ENCODE measurements at places on chromosomes 5 and 9.

GRCh38 chr5:176794509-176794908 lies 15.8 kb upstream of the UNC5A start:
- DNase-seq, result no peak

DNA sequence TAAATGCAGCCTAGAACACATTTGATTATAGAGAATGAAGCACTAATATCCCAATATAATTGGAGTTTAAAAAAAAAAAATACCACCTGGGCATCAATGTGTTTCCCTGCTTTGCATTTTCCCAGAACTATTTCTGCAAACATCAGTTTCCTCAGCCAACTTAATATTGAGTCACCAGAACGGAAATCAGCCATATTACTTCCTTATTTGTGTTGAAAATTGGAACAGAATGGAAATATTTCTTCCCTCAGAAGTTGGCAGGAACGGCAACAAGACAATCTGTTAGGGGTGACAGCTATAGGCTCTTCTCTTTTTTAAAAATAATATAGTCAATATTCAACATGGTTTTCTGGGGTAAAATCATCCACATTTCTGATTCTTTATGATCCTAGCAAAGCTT lies 4.0 kb downstream of the MFAP3 start:
- no peak for DNase-seq

GRCh38 chr9:18703151-18703900 lies 229.4 kb downstream of the ADAMTSL1 start:
- DNase-seq, result no peak

- DNase-seq, result no peak
These were observed 3.2 kb downstream of the PRDM6 start for GRCh38 chr5:123092223-123092593.

DNA sequence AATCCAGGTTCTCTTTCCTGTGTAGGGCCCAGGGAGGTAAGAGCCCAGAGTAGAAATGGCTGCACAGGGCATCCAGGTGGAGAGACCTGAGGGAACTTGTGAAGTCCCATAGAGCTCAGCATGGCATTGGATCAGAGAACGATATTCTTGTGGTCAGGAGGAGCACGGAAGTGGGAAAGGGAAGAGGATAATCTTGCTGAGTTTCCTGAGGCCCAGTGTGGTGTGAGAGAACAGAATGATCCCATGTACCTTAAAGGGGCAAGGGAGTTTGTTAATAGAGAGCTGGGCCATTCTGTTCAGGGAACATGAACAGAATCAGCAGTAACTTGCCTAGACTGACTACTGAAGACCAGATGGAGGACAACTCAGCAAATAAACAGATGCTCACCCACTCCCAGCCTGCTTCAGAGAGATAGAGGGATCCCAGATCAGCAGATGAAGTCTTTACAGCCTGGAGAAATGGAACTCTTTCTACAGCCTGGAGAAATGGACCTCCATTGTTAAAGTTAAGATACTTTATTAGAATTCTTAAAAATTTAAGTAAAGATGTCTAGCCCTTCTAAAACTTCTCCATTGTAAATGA lies 119.7 kb upstream of the ELL2 start:
- DNase-seq, result no peak

DNA sequence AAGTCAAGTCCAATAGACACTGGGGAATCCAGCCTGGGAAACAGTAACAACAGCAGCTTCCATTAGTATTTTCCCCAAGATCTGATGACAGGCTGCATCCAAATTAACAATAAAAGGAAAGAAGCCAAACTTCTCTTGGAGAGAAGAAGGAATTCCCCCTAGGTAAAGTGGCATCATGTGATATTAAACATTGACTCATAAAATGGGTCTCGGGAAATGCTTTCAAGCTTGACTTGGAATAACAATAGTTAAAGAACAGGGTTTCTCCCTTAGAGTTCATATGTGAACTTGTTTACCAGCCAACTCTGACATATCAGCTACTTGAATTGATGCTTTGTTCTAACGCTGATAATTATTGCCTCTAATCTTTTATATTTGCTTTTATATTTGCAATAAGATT lies 45.4 kb downstream of the ENTREP1 start:
- DNase-seq, result no peak

GRCh38 chr5:107670932-107671741 lies at the start of gene EFNA5:
EFNA5 (minus strand) TSS chr5:107670937.
- DNase-seq, result no peak

- no peak for DNase-seq
These were observed 201.1 kb upstream of the HAPLN1 start for GRCh38 chr5:83921666-83922193.

- DNase-seq, result no peak
These were observed 110.8 kb upstream of the SLC1A3 start for GRCh38 chr5:36495611-36496010.

GRCh38 chr5:177612215-177612673 lies 12.3 kb downstream of the B4GALT7 start:
- no peak for DNase-seq

DNA sequence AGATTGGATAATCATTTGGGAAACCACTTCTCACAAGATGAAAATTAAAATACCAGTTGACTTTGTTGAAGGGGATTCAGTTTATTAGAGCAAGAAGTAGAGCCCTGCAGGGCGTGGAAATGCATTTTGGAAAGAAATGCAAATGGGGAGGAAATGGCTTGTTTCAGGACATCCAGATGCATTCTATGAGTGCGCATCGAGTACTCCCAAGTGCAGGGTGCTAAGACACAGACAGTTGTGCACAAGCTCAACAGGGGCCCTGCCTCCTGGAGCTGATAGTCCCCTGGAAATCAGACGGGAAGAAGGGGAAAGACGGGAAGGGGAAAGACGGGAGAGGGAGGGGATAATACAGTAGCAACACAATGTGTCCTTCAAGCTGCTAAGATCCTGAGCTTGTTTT lies 64.0 kb downstream of the NSUN2 start:
- DNase-seq, result no peak

- no peak for DNase-seq
These were observed 40.4 kb upstream of the MTAP start for GRCh38 chr9:21762064-21762463.

DNA sequence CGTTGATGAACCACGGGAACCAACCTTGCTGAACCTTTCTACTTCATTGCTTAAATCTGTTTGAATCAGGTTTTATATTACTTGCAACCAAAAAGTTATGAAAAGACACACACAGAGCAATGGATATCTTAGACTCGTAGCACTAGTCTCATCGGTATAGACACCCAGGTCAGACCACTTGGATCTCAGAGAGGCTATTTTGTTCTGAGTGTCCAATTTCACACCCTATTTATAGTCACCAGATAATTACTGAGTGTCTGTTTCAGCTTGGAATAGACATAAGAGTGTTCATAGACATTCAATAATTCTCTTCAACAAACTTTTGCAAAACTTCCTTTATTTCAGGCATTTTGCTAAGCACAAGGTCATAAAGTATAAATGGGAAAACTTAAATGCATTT lies 145.4 kb upstream of the EGFLAM start:
- no peak for DNase-seq

DNA sequence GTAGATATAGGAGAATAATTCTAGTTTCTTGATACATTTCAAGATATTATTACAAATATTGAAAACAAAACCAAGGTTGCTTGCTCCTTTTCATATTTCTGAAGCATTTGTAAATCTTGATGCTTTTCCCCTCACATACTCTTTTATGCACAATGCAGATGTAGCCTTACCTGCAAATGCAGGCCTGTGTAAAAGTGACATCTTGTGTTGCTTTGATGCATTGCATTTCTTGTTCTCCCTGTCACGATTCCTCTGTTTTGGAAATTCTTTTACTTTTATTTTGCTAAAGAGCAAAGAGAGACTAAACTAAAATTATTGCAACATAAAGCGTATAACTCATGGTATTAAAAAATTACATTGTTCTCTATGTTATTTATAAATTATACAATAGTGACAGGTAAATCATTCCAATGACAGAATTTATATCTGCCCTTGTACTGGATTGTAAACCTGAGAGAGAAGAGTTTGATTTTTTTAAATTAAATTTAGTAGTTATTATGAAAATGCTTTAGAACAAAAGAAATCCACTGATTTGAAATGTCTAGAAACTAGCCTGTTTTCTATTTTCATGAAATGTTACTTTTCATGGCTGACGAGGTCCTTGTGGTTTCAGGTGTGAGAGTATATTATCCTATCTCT lies 970.0 kb downstream of the MAT2B start:
- DNase-seq, result no peak

- DNase-seq, result no peak
These were observed 295.1 kb downstream of the ISL1 start for GRCh38 chr5:51678330-51678729.

DNA sequence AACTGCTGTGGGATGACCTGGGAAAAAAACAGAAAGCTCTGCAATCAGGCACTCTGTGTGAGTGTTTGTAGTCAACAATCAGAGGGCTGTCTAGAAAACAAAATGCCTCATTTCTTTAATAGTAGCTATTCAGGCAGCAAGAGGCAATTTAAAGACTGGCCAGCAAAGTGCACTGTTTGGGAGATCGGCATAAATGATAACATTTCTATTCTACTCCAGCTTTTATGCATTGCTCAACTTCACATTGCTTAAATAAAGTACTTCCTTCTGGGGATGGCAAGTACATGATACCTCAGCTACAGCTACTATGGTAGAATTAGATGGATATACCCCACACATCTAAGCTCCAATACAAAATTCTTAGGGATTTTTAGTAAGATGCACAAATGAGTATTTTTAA lies 193.1 kb downstream of the DCP2 start:
- no peak for DNase-seq

- no peak for DNase-seq
These were observed 3.2 kb downstream of the HNRNPH1 start for GRCh38 chr5:179620293-179620692.

- no peak for DNase-seq
These were observed 234.5 kb upstream of the TRPM3 start for GRCh38 chr9:71355884-71356283.

- no peak for DNase-seq
These were observed 4.0 kb upstream of the CLPTM1L start for GRCh38 chr5:1348986-1349245.

DNA sequence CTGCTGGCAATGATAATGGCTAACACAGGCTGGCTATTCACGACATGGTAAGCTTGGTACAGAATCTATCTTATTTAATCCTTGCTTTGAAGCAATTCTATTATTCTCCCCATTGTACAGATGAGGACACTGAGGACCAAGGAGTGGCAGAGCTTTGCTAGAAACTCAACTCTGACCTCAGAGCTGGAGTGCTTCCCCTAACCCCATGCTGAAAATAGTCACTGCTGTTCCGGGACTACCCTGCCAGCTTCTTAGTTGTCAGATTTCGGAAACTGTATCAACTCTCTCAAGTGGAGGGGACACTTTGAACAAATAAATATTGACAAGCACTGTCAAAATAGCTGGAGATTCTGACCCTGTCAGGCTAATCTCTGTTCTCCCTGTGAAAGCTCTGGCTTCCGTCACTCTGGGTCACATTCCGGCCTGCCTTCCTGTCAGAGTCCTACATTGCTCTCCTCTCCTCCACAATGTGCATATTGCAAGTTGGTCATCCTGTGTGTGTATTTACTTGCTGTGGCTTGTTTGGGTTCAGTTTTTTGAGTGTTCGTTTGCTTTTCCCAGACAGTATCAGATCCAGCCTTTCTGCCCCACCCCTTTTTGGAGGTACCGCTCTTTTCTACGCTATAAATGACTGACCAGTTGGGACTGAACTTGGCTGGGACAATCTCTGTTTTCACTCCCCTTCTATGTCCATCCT lies 134.3 kb upstream of the MAP1B start:
- DNase-seq, result no peak

DNA sequence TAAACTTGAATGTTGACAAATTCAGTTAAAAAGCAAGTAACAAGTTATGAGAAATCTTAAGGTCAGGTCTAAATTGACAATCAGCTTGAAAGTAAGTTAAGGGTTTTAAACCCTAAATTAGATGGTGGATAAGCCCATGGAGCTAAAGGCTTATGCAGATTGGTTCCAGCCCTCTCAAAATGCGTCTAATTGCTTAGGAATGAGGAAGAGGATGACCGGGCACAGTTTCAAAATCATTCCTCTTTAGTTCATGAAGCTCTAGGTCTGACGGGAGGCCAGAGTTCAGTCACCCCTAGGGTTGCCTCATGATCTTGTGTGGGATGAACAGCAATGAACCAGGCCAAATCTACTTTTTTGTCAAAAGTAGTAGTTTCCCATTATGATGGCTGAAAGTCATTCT lies 75.4 kb downstream of the SLC38A9 start:
- peak; percentile 22 for DNase-seq

DNA sequence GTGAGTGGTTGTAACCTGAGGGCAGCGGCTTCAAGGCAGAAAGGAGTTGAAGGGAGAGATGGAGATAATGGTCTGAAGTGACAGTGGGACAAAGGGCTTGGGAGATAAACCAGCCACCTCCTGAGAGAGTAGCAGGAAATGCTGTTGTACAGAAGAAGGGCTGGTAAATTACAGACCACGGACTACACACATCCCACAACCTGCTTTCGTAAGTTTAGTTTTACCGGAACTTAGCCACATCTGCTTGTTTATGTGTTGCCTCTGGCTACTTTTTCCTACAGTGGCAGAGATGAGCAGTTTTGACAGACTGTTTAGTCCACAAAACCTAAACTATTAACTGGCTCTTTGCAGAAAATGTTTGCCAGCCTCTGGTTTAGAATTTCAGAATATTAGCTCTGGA lies 269.5 kb downstream of the ARHGEF28 start:
- DNase-seq, result no peak

DNA sequence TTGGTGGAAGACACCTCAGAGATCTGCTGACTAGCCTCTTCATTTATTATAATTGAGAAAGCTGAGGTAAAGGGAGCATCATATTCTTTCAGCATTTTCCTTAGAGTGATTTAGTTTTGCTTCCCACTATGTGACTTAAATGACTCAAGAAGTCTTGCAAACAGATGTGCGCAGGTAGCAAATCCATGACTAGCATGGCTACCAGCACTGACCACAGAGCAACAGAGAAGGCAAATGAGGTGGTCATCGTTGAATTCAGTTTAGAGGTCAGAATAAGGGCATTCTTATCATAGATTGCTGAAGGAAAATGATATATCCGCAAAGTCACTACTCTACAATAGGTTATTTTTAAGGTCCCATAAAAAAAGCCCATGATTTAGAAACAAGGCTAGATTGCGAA lies 162.2 kb downstream of the PIK3R1 start:
- DNase-seq, result no peak
